ENCODE measurements at places on chromosomes 7 and 10.
A peak's percentile ranks its signal among the peaks of the same experiment; 100 is the strongest.

GRCh38 chr7:24883622-24884013 is 96.4 kb downstream of the OSBPL3 start:
- DNase-seq, result no peak

GRCh38 chr7:1946773-1947450 is 276.8 kb downstream of the ELFN1 start:
- DNase-seq, result no peak

DNA sequence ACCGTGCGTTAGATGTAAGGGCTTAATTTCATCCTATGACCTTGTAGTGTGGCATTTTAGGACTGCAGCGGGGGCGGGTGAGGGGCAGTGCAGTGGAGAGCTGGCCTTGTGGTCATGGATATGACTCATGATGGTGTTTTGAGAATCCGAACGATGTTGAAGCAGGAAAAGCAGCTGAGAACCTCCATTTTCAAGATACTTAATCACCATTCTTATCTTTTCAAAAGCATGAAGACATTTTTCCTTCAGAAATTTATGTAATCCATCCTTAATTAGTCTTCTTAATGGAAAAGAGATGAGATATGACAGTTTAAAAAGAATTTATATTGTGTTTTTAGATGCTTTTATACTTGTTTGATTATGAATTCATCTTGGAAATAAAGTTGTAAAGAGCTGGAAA is 9.6 kb downstream of the ATP5F1C start:
- no peak for DNase-seq

- no peak for DNase-seq
Observed at GRCh38 chr10:31464552-31464951, 145.5 kb downstream of the ZEB1 start.

DNA sequence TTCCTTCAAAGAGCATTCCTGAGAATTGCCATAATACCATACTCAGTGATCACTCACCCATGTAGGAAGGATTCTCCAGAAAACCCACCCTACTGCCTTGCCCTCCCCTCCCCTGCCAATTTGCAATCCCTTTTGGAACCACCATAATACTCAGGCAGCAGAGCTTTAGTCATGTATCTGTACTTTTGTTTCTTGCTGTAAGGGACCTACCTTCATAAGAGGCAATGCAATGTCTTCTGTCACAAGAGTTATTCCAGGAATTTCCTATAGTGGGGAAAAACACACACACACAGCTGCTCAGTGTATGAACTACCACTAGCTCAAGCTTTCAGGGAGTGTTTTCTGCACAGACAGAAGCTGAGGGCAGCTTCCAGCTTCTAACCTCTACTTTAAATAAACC is 67.0 kb downstream of the GSAP start:
- no peak for DNase-seq

DNA sequence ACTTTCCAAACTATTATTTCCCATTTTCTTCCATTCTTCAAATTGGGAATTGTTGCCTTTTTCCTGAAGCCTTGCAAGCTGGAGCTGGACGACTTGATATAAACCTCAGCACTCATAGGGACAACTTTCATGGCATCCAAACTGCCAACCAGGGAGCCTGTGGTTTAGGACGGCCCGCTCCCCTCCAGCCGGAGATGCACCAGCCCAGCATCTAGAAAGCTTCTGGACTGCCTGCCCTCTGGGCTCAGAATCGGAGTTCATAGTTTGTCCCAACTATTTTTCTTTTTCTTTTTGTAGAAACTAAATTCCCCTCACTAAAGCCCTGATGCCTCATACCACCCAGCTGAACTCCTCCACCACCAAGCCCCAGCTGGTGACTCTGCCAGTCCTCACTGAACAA is 200.3 kb downstream of the DNAJB6 start:
- DNase-seq, result no peak

- peak; percentile 31 for DNase-seq
Observed at GRCh38 chr10:60820093-60820754, 41.9 kb downstream of the CDK1 start.

DNA sequence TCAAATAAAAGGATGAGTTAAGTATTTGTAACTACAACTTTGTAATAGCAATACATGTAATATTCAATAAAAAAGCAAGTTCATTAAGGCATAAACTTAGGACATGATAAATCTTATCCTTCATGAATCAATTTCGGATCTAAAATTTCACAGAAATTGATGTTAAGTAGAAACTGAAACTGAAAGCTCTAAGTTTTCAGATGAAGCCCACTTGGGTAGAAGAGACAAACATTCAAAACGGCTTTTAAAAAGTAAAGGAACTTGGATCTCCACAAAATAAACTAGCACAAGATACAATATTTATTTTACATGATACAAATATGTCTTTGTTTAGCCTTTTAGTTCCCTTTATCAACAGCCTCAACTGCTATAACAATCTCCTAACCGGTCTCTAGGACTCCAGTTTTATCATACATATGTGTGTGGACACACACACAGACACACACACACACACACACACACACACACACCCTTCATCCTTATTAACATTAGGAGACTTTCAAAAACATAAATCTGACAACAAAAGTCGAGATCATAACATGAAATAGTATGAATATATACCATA is 83.7 kb downstream of the USP6NL start:
- DNase-seq, result no peak

- DNase-seq, result no peak
Observed at GRCh38 chr7:104096683-104097082, 107.2 kb upstream of the RELN start.

- no peak for DNase-seq
Observed at GRCh38 chr10:102327641-102328040, 67.9 kb upstream of the NFKB2 start.

DNA sequence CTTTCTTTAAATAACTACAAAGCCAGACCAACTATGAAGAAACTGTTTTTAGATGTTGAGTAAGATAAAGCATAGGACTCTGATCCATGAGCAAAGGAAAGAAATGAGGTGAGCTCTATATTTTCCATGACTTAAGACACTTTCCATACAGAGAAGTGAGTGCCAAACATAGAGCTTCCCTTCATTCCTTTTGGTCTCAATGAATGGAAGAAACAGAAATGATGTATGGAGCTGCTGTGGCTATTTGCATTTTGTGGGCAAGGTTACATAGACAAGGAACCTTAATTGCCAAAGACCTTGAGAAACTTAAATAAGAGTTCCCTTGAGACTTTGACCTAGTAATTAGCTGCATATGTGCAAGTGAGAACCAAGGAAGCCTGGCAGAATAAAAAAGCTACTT is 1152.2 kb downstream of the XPNPEP1 start:
- DNase-seq, result no peak

DNA sequence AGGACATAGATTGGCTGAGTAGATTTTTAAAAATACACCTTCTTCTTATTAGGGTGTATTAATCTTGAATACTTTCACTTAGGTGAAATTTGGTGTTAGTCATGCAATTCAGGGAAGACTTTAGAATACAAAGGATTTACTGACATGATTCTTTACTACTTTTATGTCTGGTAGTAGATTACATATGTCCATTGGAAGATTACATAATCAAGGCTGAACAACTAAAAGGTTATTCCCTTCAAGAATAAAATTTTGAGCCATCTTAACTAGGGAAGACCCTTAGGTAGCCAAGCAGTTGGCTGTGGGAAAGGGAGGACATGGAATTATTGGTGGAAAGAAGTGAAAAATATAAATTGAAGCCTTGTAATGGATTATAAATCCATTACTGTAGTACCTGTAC is 165.0 kb downstream of the ITGB1 start:
- DNase-seq, result no peak

GRCh38 chr7:44060948-44061644 is 4.3 kb downstream of the PGAM2 start:
- no peak for DNase-seq

DNA sequence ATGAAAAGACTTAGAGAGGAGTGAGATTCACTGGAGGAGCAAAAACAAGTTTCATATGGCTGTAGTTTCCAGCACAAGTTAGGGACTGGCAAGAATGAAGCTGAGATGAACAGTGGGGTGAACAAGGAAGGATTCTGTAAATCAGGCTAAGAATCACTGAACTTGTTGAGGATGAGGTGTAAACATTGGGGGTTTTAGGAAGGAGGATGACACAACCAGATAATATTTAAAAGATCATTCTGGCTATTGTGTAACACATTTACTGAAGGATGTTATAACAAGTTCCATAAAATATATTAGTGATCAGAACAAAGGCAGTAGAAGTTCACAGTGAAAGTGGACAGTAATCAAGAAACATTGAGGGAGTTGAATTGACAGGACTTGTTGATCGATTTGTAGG is 68.9 kb downstream of the CD36 start:
- DNase-seq, result no peak

DNA sequence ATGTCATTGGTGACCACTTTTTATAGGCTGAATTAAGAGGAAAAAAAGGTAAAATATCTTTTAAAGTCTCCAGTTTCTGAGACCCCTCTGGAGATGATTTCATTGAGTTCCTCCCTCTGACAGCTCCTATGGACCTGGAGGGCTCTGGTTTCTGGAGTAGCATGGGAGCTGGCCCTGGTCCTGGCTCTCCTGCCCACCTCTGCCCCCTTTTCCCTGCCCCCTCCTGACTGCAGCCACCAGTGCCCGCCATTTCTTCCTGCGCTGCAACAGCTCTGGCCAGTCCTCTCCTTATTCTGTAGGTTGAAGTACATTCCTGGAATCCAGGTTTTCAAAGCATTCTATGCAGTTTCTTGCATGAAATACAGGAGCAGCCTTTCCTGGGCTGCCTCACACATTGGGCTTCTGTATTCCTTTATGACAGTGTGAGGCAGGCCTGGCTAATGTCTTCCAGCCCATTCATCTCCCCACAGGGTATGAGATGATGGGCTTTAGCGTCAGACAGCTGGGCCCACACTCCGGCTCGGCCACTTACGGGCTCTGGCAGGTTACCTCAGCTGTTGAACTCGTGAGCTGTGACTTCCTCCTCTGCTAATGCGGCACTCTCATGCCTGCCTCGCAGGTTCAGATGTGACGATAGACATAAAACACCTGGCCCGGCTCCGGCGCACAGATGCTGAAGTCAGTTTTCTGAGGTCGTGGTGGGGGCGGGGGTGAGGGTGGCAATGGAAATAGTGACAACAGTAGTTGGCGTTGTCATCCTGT is 101.7 kb downstream of the MGMT start:
- DNase-seq, result peak; percentile 65

DNA sequence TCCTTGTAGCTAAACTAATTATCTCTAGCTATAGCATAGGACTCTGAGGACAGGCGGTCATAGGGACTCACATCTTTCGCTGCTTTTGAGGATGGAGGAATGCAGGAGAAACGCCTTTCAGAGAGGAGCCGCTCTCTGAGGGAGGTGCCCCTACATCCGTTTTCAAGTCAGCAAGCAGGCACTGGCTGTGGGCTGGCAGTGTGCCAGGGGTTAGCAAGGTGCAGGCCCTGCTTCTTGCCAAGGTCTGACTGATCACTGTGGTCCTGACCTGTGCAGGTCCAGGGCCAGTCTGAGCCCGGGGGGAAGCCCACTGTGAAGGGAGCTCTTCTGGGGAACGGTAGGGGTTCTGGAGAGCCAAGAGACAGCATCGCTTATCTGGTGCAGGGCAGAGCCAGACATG is 89.4 kb downstream of the SH3PXD2A start:
- DNase-seq, result peak; percentile 75

- peak; percentile 53 for DNase-seq
Observed at GRCh38 chr10:72952642-72953158, 1.9 kb downstream of the PLA2G12B start.

DNA sequence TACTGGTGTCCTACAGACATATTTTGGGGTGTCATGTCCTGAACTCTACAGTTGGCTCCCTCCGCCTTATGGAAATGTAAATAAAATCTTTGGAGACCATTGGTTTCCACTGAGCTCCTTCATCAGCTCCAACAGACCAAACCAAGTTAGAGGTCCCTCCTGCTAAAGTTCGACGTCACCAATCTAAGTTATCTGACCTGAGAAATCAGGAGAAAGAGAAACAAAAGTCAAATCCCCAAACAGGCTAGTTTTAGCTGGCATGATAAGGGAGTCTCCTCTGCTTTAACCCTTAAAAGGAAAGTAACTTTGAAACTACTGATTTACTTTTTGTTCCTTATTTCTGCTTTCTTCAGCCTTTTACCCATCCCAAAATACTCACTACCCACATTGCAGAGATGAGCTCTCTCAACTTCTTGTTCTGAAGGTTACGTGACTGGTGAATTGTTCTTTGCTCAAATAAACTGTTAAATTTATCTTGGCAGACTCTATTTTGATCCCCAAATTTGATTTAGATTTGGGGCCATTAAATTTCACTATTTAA is 39.9 kb downstream of the AVL9 start:
- no peak for DNase-seq

DNA sequence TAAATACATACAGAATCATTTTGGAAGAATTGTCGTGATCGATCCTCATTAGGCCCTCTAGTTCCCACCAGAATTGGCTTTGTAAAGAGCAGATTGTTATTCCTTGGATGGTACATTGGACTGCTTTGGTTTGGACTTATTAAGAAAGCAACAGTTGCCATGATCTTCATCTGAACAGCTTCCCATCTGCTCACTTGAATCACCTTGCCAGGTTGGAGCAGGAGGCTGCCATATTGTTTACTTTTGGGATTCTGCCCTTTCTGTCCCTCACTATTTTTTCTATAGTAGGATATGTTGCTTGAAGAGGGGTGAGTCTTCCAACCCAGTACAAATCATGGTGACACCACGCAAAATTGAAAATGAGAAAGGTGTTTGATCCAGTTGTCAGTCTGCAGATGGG is 199.6 kb downstream of the TCF7L2 start:
- no peak for DNase-seq

GRCh38 chr10:104557966-104558365 is 83.1 kb upstream of the SORCS3 start:
- no peak for DNase-seq

GRCh38 chr10:5511231-5511884 is 12.0 kb upstream of the CALML5 start:
- no peak for DNase-seq

- no peak for DNase-seq
Observed at GRCh38 chr10:86331861-86332260, 34.7 kb downstream of the GRID1 start.

DNA sequence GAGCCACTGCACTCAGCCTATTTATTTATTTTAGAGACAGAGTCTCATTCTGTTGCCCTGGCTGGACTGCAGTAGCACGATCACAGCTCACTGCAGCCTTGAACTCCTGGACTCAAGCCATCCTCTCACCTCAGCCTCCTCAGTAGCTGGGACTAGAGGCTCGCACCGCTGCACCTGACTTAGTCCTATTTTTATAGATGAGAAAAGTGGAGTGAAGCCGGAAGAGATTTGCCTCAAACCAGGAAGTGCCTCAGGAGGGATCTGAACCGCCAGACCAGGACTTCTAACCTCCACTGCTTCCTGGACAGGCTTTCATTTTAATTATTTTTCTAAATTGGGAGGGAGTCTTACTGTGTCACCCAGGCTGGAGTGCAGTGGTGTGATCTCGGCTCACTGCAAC is 17.5 kb upstream of the CLIP2 start:
- DNase-seq, result no peak

Data from stomach (tissue), 19 donors.